NT2/D1 (cell line): ENCODE measurements at places on chromosomes 16 and 17.

- DNase-seq = no peak
Observed at GRCh38 chr17:6297960-6298359, 137.0 kb downstream of the AIPL1 start.

- no peak for DNase-seq
Observed at GRCh38 chr16:1308036-1308976, 1.1 kb upstream of the UBE2I start.

DNA sequence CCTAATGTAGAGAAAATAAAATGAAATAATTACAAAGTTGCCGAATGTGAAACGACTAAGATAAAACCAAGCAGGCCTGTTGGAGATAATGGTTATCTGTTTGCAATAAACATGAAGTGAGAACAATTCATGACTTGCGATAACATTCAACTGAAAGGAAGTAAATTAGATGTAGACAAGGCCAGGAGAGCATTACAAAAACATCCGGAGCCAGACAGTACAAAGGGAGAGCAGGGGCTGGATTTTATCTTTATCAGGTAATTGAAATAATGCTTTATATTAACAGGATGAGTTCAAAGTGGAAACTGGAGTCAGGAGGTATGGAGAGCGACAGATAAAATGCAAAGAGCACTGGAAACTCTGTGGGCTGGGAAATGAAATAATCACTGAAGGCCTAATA lies 265.6 kb upstream of the GOT2 start:
- DNase-seq = no peak

DNA sequence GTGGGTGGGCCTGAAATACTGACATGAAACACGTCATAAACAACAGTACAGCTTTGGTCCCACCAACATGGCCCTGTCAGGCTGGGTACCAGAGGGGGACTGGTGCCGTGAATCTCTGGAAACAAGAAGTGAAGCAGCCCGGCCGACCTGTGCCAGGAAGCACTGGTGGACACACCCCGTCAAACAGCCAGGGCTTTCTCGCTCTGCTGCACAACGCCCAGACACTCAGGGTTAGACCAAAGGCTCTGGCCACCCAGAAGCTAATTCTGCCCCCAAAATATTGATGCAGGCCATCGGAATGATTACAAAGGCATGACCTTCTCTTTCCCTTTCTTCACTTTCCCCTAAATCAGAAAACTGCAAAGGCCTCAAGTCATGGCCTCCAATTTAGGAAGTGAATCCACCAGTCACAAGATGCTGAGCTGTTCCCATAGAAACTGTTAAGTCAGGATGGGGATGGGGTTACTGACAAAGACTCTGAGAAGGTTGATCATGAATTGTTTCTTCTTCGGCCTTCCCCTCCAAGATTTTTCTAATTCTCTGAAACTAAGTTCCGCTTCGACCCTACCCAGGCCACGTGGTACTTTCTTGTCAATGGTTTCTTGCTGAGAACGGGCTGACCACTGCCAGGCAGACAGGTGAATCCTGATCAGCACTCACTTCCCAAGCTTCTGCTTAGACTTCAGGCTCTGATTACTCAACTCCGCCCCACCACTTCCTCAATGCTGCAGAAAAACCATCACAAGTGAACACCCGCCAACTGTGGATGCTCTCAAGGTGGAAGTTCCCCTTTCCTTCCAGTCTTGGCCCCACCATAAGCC lies 6.7 kb downstream of the PITPNA start:
- no peak for DNase-seq

- no peak for DNase-seq
Observed at GRCh38 chr17:83135692-83136091, 56.3 kb downstream of the METRNL start.

DNA sequence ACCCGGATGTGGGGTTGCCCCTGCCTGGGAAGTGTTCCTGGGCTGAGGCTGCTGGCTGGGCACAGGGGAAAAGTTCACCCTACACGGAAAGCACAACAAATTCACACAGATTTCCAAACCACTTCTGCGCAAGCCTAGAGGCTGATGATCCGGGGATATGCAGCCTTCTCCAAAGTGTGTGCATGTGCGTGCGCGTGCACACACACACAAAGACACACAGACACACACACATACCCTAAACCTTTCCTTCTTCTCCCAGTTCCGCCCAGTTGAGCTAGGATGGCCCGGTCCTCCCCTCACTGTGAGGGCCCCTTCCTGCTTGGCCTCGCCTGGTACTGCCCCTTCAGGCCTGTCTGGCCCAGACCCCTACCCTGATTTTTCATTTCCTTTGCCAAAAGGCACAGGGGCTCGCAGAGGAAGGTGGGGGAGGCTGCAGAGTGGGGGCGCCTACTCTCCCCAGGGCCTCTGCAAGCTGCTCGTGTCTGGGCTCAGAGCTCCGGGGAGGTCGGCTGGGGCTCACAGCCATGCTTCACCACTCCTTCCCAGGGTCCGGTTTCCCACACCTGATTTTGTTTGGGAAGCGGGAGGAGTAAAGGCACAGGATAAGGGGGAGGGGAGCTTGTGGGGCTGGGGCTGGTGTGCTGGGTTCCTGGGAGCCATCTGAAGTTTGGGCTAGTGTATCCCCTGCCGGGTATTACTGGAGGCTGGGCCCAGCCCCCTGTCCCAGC lies 144.7 kb downstream of the ENGASE start:
- no peak for DNase-seq

GRCh38 chr16:49058382-49058781 lies 223.3 kb downstream of the CBLN1 start:
- no peak for DNase-seq

- no peak for DNase-seq
Observed at GRCh38 chr16:2287916-2288547, 20.1 kb upstream of the RNPS1 start.

DNA sequence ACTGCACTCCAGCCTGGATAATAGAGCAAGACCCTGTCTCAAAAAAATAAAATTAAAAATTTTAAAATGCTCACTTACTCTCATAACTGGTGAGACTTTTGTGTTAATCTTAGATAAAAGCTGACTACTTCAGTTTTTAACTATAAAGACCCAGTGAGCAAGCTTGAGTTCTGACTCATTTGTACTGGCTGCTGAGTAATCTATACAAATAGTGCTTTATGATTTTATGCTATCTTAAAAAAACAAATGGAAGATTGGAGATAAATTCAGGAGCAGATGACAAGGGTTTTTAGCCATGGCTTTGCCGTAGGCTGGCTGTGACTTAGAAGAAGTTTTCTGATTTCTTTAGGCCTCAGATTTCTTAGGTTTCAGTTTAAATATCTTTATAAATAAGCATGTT lies 30.5 kb downstream of the SNTB2 start:
- no peak for DNase-seq

DNA sequence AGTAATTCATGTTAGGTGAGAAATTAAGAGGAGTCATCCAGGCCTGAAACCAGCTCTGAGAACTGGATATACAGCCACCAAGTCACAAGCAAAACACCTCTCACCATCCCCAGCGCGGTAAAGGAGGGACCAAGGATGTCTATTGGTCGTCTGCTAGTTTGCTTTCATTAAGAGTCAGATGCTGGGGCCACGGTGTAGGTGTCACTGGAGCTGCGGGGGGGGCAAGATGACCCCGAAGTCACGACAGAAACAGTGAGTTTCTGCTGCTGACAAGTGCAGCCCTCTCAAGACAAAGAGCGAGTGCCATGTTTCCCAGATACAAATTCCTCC lies 790 bp downstream of the NCBP3 start:
- DNase-seq = no peak

GRCh38 chr16:20920091-20920490 lies 19.5 kb downstream of the LYRM1 start:
- DNase-seq = no peak

- DNase-seq = no peak
Observed at GRCh38 chr16:49283376-49284049, 1.9 kb upstream of the CBLN1 start.

GRCh38 chr17:74691151-74691550 lies 21.6 kb downstream of the CD300LF start:
- DNase-seq = no peak

- peak; percentile 86 for DNase-seq
Observed at GRCh38 chr16:67884684-67885083, at the start of gene NRN1L. Gene NRN1L (plus strand): TSS chr16:67884885. CDS start chr16:67884904, 19 bp downstream.

DNA sequence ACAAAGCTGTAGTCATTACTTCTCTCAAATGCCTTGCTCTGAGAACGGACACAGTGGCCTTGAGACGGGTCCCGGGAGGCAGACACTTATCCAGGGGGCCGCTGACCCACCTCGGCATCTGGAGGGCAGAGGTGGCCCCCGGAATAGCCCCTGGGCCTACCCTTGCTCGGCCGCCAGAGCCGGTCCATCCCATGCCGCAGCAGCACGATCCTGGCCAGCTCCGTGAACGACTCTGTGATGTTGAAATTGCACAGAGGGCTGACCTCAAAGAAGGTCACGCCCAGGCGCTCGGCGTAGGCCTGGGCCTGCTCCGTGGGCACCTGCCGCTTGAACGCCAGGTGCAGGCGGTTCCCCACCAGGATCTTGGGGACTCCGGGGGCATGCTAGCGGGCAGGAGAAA lies 10.1 kb upstream of the WDR45B start:
- DNase-seq = no peak
